ENCODE measurements at places on chromosomes 4 and X. TPM values are rescaled to one million over a fixed set of nuclear protein-coding genes. Genes with fewer than 3 reads are reported as not detected.
A peak's percentile ranks its signal among the peaks of the same experiment; 100 is the strongest.

PPP1R2C gene
- not detected for total RNA-seq

JAKMIP1 gene
- 0.19 TPM for total RNA-seq

DNA sequence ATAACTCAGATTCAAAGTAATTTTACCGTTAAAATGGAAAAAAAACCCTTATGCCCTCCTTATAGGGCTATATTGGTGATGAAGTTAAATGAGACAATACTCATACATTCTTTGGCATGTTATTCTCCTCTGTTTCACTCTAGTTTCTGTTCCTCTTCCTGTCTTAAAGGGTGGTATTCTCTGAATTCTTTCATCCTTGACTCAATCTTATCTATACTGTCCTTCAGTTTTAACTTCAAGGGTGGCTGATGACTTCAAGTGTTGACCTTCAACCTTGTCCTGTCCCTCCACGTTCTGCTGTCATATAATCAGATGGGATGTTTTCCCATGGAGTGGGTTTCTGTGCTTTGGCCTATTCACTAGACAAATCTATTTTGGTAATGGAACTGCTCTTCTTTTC, 44.0 kb downstream of the ZNF518B start:
- no peak for DNase-seq

WAS gene
- 34.7 TPM for total RNA-seq

KCND1 gene
- total RNA-seq, result 0.19 TPM

DNA sequence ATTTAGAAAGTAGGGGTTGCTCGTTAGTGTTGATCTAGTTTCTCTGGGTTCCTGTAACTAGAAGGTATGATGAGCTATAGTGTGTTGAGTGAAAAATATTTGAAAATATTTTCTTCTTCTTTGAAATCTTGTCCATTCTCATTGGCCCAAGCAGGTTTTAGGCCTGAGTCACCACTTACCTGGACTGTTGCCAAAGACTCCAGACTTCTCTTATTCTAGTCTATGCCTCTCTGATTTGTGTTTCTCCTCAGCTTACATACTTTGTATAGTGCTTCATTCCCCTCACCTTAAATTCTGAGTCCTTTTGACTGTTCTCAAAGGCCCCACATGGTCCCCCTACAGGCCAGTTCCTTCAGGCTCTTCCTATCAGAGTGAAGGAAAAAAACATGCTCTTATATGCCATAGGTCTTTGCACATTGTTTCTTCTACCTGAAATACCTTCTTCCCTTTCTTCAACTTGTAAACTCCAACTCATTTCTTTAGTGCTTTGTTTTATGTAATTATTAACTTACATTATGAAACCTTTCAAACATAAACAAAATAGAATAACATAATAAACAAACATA, 258.2 kb downstream of the PPP1R2C start:
- DNase-seq, result no peak

GRCh38 chr4:177574446-177574845, 132.2 kb upstream of the AGA start:
- DNase-seq, result no peak

DNA sequence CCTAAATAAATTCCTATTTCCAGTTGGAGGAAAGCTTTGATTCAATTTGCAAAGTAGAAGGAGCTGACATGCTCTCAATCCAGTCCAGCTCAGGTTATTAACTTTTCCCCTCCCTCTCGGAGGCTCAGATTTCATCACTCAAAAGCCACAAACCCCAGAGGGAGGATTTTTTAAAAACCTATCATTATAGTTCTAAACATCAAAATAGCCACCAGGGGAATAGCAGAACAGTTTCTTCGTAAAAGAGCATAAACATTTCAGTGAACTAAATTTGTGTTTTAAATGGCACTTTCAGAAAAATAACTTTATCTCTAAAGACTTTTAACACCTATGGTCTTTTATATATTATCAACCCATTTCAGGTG, 8.8 kb downstream of the GPRIN3 start:
- no peak for DNase-seq

CC2D2A gene
- 3.3 TPM for total RNA-seq

DNA sequence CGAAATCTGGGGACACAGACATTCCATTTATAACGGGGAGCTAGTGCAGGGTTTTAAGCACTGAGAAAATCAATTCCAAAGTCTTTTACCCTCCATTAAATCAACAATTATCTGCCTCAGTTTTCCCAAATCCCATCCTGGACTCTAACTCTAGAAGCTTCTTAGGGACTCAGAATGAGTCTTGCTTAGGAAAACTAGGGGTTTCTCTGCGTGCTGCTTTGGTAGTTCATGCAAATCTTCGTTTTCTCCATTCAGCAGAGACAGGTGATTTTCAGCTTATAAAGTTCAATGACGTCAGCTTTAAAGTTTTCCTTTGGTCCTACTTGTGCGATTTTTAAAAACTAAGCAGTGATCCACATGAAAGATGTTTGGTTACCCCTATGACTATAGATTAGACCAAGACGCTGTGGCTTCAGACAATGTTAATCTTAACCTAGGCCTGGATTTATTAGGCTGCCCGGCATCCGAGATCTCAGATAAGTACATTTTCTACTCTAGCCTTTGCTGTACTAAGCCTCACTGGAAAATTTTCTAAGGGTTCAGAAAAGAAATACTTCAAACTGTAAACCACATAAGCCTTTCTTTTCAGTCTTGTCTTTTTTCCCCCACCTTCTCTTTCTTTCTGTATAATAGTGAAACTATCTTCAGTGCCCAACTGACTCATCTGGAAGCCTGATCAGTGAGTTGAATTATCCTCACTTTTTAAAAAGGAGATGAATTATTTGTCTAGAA, 121.4 kb upstream of the GATB start:
- DNase-seq, result no peak

DNA sequence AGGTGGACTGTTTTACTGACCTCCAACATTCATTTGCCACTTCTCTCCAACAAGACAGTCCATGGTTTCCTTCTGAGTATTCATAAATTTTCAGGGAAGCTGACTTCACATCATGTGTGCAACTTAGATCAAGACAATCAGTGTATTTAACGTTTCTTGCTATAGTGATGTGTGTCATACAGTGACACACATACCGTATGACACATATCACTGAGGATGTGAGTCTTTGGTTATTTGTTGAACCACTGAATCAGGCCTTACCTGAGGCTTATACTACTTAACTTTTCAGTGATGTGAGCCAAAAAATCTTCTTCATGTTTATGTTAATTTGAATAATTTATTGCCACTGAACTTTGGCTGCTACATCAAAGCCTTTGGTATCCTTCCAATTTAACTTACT, 166.8 kb downstream of the BMPR1B start:
- DNase-seq, result no peak

DAPP1 gene
- total RNA-seq, result 24.4 TPM

DNA sequence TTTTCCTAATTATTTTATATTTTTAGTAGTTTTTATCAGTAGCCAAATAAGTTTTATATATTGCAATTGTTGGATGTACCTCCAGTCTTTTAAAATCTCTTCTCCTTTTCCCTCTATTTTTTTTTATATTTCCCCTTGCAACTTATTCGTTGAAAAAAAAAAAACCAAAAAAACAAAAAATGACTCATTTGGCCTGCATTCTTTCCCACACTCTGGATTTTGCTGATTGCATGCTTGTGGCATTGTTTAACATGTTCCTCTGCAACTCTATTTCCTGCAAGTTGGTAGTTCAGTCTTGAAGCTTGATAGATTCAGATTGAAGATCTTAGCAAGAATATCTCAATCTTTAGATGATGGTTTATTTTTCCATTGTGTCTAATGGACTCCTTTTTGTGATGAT, 260.6 kb upstream of the BOD1L1 start:
- no peak for DNase-seq

GRCh38 chr4:51942833-51943215, 77.3 kb downstream of the LRRC66 start:
- no peak for DNase-seq

DNA sequence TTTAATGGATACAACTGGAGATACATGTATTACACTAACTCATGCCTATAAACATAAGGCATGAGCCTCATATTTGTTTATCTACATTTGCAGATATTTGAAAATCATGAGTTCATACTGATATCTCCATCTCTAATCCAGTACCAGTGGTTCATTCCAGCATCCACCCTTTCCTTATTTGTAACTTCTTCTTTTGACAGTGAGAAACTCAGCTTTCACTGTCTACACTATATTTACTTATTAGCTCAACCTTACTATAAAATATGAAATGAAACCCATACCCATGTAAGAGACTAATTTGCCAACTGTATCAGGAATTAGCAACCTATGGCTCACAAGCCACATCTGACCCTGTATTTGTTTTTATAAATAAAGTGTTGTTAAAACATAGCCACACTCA, 161.9 kb upstream of the GPRIN3 start:
- DNase-seq, result no peak

FHIP1A gene
- total RNA-seq, result 3.6 TPM

GRCh38 chr4:26937139-26937538, 76.5 kb downstream of the STIM2 start:
- no peak for DNase-seq

DNA sequence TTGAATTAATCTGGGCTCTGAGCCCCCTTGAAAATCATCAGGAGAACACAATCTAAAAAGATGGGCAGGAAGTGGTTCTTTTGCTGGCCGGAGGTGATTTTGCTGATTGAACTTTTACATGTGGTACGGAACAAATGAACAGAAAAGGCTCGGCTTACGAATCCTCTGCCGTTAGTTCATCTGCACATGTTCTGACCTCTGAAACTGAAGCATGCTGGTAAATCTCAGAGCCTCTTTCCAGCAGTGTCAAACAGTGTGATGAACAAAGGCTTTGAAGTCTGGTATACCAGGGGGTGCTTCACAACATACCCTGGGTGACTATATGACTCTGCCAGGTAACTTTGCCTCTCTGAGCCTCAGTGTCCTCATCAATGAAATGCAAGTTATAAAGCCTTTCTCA, 194.2 kb upstream of the C1QTNF7 start:
- DNase-seq, result no peak

UCHL1 gene
- 28.0 TPM for total RNA-seq

GRCh38 chrX:108126661-108127060, 35.1 kb downstream of the ATG4A start:
- DNase-seq, result no peak

DNA sequence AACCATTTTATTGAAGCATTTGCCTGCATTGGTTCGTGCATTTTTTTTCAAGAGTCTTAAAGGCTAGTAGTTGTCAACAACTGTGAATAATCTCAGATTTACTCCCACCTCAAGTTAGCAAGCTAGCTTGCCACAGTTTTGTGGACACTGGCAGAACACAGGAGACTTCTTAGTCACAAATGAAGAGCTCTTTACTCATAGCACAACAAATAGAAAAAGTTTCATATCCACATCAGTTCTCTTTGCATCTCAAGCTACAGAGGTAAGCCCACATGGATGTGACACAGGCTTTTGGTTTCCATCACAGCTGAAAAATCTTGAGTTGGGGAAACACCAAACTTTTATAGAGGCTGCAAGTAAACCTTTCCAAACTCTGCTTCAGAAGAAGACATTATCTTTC, 2315.7 kb upstream of the TENM3 start:
- DNase-seq, result no peak

GRCh38 chrX:45747905-45748304, 547.2 kb upstream of the DIPK2B start:
- DNase-seq, result no peak

- no peak for DNase-seq
Observed at GRCh38 chrX:47499293-47499692, 16.3 kb upstream of the ZNF41 start.

PDLIM3 gene
- total RNA-seq, result 8.6 TPM

- no peak for DNase-seq
Observed at GRCh38 chr4:48300004-48300403, 30.4 kb upstream of the TEC start.

DNA sequence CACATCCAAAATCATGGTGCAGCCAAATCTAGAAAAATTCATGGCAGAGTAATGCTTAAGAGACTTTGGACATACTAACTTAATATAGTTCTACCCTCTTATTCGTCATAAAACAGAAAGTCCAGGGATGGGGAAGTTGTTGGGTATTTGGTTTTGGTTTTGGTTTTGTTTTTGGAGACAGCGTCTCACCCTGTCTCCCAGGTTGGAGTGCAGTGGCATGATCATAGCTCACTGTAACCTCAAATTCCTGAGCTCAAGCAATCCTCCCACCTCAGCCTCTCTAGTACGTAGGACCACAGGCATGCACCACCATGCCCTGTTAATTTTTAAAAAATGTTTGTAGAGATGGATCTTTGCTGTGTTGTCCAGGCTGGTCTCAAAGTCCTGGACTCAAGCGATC, 271.8 kb upstream of the TENM3 start:
- DNase-seq, result no peak

DNA sequence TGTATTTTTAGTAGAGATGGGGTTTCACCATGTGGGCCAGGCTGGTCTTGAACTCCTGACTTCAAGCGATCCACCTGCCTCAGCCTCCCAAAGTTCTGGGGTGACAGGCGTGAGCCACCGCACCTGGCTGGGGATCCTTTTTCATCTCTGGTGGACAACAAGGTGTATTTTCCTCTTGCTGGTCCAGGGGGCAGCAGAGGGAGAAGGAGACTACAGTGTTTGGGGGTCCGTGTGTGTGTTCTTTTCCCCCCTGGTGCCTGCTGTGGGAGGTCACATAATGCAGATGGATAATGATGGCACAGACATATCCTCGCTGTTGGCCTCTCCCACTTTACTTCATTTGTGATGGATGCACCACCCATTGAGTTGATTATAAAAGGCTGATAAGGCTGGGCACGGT, 39.0 kb upstream of the CD99 start:
- DNase-seq, result no peak

MAGEA6 gene
- not detected for total RNA-seq

VSIG4 gene
- 2.1 TPM for total RNA-seq

DNA sequence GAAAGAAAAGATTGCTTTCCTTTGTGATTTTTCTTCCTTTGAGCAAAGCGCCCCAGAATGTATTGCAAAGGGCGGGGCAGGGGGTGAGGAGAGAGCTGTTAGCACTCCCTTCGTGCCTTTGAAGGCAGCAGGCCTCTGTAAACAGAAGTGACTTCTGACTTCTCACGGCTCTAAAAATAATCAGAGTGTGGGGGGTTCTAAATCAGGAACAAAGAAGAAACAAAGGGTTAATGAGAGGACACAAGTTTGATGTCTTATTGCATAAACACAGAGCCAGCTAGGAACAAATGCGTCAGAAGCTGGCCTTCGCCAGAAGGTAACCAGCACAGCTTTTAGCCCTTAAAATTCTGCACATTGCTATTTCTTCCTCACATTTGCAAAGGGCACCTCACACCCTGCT, 626.2 kb downstream of the MID1IP1 start:
- peak; percentile 26 for DNase-seq

LIMCH1 gene
- 13.8 TPM for total RNA-seq

IL2RG gene
- total RNA-seq, result 91.6 TPM

NDST3 gene
- total RNA-seq, result 5.7 TPM
